ACHN (cell line): ENCODE measurements at places on chromosomes 2 and 18.

GRCh38 chr2:26477126-26477910 is 606 bp downstream of the OTOF start:
- no peak for DNase-seq

DNA sequence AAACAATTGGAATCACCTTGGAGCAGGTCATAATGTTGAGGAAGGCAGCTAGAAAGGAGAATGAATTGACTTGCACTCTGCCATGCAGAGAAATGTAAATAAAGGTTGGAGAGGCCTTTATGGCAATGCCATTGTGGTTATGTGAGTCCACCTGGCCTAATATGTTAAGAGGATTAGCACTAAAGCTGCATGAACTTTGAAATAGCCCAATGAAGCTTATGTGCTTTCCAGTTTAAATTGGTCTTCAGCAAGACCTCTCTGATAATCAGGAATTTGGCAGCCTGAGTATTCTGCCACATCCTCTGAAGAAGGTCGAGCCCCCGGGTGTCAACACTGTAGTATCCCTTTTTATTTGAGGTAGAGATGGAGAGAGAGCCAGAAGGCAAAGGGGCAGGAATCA is 464.9 kb downstream of the CDH2 start:
- no peak for DNase-seq

GRCh38 chr2:191048073-191048472 is 34.1 kb upstream of the STAT1 start:
- no peak for DNase-seq

DNA sequence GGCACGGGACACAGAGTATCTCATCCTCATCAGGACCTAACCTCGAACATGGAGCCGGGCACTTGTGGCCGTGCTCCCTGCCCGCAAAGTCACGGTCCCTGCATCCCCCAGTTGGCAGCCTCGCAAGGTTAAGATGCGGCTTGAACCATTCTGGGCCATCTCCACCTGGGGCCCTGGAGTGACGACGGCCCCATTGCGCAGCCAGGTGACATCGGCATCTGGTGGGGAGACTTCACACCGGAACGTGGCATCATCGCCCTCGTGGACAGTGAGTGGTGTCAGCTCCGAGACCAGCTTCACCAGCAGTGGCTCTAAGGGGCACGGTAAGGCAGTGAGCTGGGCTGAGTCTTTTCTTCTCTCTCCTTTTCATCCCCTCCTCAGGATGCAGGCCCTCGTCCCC is 12.6 kb downstream of the TMEM198 start:
- no peak for DNase-seq

GRCh38 chr18:58402247-58402646 is 226.6 kb downstream of the ALPK2 start:
- no peak for DNase-seq

- no peak for DNase-seq
These were observed 266.0 kb downstream of the GLI2 start for GRCh38 chr2:121001641-121002040.

GRCh38 chr2:227115761-227116160 is 48.2 kb downstream of the COL4A4 start:
- no peak for DNase-seq

- DNase-seq, result no peak
These were observed 251.6 kb downstream of the BCL2 start for GRCh38 chr18:63067939-63068338.

DNA sequence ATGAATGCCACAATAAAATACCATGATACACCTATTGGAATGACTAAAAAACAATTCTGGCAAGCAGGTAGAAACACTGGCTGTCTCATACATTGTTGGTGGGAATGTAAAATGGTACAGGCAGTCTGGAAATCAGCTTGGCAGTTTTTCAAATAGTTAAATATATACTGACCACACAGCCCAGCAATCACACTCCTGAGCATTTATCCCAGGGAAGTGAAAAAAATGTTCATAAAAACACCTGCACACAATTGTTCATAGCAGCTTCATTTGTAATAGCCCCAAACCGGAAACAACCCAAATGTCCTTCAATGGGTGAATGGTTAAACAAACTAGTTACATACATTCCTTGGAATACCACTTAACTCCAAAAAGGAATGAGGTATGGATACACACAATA is 137.2 kb downstream of the TFCP2L1 start:
- peak; percentile 51 for DNase-seq

GRCh38 chr18:70522183-70522680 is 233.4 kb downstream of the SOCS6 start:
- DNase-seq, result no peak

- no peak for DNase-seq
These were observed 111.3 kb downstream of the HDAC4 start for GRCh38 chr2:239289545-239289944.

GRCh38 chr2:74206180-74206688 is 7.8 kb downstream of the MTHFD2 start:
- peak; percentile 9 for DNase-seq

DNA sequence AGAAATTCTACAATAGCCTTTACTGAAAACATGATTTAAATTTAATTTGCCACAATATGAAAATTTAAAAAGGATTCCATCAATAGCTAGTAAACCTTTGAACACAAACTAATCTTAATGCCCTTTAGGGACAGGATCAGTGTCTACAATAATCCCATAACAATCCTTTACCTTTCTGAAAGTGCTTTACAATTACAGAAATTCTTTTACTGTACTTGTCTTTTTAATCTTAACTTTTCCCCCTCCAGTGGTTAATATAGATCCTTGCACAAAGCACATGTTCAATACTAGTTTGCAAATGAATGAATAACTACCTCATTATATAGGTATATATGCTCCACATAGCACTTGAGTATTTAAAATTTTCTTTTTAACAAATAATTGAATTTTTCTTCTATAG is 122.6 kb downstream of the PLEKHA3 start:
- no peak for DNase-seq

DNA sequence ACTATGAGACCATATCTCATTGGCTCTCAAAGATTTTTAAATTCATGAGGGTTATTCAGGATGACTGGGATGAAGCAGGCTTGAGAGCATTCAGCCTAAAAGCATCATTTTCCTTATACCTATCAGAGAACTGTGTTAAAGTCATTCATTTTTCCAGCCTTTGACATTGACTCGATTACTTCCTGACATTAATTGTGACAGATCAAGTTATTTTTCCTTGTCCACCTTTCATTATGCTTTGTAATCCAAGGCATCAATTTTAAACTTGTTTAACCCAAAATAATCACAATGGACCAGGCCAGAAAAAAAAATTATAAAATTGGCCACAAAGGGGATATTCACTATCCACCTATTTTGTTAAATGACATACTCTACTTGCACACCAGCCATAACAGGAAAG is 1606.8 kb upstream of the PIK3C3 start:
- DNase-seq, result no peak

GRCh38 chr2:145558617-145559350 is 1038.9 kb upstream of the ZEB2 start:
- no peak for DNase-seq

- no peak for DNase-seq
These were observed 159.6 kb downstream of the MGAT5 start for GRCh38 chr2:134413430-134413829.

GRCh38 chr2:48943436-48943835 is 187.9 kb upstream of the LHCGR start:
- no peak for DNase-seq

DNA sequence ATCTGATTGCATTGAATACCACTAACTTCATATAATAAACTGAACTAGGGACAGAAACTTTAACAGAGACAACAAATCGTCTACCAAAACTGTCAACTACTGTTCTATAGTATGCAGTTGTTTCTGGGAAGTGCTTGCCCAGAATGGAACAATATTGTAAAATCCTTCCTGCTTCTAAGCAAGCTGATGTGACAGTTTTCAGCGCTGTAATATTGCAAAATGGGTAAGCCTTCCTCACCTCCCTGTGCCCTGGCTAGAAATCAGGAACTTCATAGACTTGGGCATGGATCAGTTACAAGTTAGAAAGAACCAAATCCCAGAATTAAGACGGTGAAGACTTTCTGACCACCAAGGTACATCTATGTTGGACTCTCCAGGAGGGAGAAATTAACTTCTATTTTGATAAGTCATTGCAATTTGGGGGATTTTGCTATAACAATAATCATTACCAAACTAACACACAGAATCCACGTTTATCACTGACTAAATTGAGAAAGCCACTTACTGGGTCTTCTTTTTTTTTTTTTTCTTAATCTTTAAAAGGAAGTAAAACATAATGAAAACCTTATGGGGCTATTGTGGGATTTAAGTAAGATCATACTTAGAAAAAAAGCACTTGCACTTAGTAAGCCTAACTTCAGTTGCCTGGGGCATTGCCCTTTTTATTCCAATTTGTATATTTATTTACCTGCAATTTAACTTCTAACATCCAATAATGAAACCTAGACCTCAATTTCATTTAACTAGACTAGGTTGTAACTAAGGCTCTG is 261.5 kb downstream of the TRIB2 start:
- no peak for DNase-seq

- DNase-seq, result no peak
These were observed 71.6 kb upstream of the SPTBN1 start for GRCh38 chr2:54384301-54385203.

DNA sequence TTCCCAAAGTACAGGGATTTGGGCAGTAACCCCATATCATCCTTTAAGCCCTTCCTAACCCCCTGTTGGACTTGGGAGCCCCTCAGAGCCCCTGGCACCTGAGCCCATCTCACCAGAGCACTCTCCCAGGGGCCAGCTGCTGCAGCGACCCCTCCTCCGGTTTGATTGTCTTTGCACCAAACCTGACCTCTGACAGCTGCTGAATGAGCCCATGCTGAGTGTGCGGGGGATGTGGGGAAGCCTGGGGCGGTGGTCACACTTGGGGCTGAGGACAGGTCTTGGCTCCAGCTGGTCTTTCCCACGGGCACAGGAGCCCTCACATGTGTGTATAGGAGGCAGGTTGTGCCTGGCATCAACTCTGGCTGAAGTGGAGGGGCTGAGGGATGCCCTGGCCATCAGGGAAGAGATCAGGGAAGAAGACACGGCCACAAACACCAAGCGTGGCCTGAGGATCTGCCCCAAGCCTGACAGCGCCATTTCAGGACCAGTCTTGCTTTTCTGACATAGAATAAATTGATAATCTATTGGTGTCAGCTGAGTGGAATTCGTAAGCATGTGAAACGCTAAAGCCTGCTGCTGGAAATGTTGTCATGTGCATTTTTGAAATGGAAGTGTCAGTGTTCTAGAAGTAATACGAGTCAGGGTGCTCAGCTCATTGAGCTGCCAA is 102.4 kb downstream of the ACKR3 start:
- DNase-seq, result no peak

DNA sequence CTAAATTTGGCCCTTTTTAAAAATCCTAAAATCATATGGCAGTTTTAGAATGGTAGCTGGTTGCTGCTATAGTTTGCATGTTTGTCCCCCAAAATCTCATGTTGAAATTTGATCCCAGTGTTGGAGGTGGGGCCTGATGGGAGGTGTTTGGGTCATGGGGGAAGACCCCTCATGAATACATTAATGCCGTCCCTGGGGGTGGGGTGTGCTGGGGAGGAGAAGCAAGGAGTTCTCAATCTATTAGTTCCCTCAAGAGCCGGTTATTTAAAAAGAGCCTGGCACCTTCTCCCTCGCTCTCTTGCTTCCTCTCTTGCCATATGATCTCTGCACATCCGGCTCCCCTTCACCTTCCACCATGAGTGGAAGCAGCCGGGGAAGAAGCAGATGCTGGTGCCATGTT is 20.8 kb downstream of the GPATCH11 start:
- DNase-seq, result no peak

GRCh38 chr2:44291281-44292248 is 16.3 kb downstream of the SLC3A1 start:
- DNase-seq, result peak; percentile 99

DNA sequence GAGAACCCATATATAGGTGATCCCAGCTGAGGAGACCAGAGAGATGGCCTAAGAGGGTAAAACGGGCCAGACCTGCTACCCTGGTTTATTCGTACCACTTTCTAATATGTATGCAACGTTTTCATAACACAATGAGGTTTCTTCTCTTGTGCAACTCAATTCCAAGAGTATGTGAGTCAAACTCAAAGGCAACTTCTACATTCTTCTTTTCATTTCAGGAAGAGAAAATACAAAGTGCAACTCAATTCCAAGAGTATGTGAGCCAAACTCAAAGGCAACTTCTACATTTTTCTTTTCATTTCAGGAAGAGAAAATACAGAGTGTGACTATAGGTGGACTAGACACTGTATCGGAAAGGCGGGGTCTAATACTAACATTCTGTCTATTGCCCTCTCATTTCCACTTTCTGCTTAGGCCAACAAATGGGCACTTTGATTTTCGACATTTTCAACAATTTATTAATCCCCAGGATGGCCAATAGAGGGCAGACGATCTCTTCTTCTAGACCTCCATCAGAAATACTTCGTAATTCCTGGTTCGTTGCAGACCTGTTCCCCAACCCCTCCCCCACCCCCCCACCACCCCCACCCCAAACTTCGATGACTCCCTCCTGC is 3.7 kb upstream of the CRIM1 start:
- DNase-seq, result peak; percentile 80

- no peak for DNase-seq
These were observed 65.2 kb upstream of the RAPH1 start for GRCh38 chr2:203600286-203600685.

GRCh38 chr18:72460210-72460680 is 83.9 kb downstream of the CBLN2 start:
- peak; percentile 83 for DNase-seq

DNA sequence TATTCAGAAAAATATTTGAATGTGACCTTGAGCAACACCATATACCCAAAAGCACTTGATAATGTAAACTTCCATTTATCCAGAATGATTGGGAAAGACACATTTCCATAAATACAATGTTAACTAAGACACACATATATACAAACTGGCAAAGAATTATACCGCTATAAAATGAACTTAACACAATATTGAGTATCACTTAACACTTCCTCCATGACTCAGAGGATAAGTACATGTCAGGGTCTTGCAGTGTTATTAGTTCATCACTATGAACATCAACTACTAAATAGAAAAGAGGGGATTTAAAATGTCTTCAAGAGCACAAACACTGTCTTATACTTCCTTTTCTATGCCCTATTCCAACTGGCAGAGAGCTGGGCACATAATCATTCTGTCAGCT is 18.6 kb downstream of the WDSUB1 start:
- no peak for DNase-seq

DNA sequence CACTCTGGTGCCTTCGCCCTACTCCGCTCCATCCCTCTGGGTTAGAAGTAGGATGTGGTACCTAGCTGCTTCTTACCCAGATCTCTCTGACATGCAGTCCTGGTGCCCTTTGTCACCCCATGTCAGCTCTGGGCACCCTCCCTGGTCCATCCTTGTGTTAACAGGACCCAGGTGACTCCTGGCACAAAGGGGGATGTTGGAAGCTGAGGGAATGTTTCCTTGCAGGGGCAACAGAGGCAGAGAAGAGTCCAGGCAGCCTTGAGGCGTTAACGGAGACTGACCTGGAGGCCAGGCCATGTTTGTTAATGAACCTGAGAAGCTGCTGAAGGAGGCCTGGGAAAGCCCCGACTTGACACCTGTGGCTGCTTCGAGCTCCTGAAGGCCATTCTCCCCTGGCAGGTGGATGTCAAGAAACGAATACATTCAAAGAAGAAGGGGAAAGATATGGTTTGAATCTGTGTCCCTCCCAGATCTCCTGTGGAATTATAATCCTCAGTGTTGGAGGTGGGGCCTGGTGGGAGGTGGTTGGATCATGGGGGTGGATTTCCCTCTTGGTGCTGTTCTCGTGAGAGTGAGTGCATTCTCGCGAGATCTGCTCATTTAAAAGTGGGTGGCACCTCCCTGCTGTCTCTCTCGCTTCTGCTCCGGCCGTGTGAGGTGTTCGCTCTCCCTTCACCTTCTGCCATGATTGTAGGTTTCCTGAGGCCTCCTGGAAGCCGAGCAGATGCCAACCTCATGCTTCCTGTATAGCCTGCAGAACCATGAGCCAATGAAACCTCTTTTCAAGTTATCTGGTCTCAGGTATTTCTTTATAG is 31.4 kb downstream of the NPPC start:
- no peak for DNase-seq
